ENCODE measurements at places on chromosomes 4 and X.

DNA sequence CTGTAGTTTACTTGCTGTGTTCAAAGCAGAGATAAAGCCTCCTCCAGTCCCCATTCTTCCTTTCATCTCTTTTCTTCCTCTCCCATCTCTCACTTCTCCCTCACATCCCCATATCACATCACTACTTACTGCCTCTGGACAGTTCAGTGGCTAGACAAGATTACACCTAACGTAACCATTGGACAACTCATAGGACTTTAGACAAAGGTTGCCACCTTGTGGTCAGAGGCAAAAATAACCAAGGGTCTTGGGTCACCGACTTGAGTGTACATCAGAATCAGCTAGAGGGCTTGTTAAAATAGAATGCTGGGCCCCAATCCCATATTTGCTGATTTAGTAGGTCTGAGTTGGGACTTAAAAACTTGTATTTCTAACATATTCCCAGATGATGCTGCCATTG lies 109.3 kb upstream of the DGKK start:
- DNase-seq: peak; percentile 16

DNA sequence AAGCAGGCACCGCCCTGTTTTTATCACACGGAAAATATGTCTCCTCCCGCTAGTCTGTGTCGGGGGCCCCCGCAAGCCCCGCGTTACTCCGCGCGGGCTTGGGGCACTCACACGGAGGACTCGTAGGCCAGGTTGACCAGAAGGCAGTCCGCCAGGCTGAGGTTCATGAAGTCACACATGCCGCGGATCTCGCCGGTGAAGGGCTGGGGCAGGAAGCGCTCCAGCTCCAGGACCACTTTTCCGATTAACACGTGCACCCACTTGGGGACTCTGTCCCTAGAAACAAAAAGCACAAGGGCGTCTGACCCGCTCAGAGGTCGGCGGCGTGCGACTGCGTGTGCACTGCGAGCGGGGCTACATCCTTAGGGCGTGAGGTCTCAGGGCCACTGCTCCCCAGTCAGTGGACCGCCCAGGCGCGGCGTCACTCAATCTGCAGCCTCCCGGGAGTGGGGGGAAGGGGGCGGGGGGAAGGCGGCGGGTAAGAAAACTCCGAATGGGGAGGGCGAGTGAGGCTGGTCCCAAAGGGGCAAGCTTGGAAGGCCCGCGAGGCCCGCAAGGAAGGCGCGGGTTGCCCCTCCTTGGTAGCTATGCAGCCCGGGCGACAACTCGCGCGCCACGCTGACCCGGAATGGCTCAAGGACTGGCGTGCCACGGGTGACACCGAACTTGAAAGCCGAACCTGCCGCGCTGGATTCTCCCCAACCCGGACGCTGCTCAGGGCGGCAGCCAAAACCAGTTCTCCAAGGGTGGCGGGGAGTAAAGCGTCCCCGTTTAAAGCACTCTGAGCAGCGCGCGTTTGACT lies 722 bp downstream of the NAAA start:
- peak; percentile 75 for DNase-seq

- DNase-seq: no peak
These were observed 57.4 kb downstream of the CNGA2 start for GRCh38 chrX:151791961-151792360.

DNA sequence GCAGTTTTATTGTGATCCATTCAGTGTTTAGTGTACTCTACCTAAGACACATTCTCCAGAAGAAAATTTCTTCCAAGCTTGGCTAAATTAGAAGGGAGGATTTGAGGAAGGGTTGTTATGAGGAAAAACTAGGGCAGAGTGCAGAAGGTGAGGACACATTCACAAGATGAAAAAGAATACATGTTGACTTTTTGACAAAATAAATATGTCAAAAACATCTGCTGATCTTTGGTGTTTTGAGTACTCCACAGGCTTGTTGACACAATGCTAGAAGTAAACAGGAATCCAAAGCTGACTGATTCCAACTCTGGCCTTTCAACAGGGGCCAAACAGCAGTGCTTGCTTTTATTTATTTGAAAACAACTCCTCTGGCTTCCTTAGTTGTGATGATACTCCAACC lies 125.8 kb upstream of the SLC7A11 start:
- no peak for DNase-seq

DNA sequence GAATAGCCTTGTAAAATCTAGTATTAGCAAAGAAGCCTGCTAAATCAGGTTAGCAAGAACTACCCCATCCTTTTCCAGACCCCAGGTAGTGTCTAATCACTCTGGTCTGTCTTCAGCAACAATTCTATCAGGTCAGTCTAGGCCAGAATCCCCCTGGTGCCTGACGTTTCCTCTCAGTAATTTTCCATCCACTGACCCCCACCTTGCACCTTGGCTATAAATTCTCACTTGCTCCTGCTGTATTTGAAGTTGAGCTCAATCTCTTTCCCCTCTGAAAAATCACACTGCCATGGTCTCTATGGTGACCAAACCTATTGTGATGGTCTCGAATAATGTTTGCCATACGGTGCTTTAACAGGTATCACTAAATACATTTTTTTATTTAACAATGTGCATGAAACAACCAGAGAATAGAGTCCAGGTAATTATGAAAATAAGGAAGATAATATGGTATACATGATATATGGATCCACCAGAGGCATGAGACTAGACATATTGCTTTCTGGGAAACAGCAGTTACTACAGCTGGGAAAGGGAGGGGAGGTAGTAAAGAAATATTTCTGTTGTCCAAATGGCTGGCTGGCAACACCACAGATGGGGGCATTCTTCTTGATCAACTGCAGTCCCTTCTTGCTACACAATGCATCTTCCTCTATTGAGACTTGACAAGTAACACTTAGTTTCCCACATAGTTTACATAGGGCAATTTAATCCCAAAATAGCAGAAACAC lies 33.8 kb downstream of the CXCL1 start:
- no peak for DNase-seq

- no peak for DNase-seq
These were observed 600 bp upstream of the HEPH start for GRCh38 chrX:66163447-66163846.

- no peak for DNase-seq
These were observed 93.1 kb downstream of the SLC16A2 start for GRCh38 chrX:74514384-74514783.

DNA sequence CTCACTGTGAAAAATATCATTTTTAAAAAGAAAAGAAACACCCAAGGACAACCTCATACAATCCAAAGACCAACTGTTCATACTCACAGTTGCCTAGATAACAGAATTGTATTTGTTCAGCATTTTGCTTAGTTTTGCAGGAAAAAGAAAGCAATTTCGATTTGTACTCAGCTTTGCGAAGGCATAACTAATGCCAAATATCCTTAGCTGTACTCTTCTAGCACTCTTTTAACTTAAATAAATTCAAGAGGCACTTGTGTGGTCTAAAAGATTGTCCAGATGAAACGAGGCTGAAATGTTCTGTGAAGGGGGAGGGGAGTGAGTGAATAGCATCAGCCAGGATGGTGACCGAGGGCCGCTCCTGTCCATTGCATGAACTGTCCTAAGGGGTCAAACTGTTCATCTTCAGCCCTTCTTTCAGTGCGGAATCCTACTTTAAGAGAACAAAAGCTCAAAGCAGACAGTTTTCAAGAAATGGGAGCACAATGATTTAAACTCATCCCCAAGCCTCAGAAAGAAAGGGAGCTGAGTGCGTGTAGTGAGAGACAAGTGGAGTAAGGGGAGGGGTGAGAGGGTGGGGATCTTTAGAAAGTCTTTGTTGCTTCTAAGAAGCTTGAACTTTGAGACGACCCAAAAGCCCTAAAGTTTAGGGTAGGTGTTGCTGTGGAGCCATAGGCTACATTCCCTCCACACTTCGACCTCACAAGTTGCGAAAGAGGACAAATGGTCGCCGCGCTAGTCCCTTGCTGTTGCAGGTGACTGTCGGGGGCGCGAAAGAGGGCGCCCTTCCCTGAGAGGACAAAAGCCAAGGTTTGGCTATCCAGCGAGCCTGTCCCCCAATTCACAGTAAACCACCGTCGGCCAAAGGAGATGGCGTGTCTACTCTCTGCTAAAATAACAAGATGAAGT lies 4.0 kb upstream of the NEUROG2 start:
- no peak for DNase-seq

- DNase-seq: no peak
These were observed 106.8 kb upstream of the RAI2 start for GRCh38 chrX:17967888-17968287.

DNA sequence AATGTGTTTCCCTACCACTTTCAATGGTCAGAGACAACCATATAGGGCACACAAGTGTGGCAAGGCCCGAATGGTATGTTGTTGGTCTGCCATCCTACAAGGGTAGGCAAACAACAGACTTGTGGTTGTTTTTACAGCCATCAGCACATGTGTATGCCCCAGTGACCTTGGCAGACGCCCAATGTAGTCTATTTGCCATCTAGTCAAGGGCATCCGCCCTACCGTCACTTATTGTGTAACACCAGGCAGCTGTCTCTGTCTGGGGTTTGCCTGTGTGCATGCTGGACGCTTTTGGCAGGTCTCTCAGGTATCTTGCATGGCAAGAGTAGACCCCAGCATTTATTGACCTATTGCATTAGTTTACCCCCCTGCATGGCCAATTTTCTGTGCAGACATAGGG lies 1145.5 kb upstream of the POU3F4 start:
- DNase-seq: no peak

DNA sequence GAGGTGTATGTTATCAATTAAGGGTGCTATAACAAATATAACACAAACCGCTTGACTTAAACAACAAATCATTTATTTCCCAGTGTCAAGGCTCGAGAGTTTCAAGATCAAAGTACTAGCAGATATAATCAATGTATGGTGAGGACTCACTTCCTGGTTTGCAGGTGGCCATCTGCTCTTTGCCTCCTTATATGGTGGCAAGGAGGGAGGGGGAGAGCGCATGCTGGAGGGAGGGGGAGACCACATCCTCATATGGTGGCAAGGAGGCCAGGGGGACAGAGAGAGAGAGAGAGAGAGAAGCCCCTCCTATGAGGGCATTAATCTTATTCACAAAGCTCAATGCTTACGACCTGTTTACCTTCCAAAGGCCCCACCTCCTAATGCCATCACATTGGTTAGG lies 372.3 kb upstream of the SPOCK3 start:
- no peak for DNase-seq

GRCh38 chrX:15116900-15117299 lies 153.0 kb downstream of the ASB9 start:
- DNase-seq: no peak

- no peak for DNase-seq
These were observed 3.3 kb upstream of the MAGEA8 start for GRCh38 chrX:149877636-149878035.

DNA sequence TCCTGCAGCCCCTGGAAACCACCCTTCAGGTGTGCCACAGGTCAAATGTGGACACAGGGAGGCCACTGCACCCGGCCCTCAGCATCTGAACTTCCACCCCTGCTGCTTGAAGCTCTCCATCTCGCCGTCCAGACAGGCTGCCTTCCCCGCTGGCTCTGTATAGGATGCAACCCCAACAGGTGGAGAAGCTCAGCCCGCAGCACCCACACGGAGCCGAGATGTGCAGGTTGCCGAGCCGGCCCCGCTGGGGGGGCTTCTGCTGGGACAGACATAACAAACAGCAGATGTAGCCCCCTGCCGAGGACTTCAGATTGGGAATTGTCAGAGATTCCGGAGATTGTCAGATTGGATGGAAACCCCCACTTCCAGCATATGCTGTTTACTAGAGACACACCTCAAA lies 20.5 kb downstream of the TMEM187 start:
- DNase-seq: no peak

GRCh38 chr4:38036548-38036947 lies 76.3 kb downstream of the PTTG2 start:
- no peak for DNase-seq

GRCh38 chr4:69583543-69583942 lies 55.9 kb downstream of the UGT2A2 start:
- DNase-seq: no peak

DNA sequence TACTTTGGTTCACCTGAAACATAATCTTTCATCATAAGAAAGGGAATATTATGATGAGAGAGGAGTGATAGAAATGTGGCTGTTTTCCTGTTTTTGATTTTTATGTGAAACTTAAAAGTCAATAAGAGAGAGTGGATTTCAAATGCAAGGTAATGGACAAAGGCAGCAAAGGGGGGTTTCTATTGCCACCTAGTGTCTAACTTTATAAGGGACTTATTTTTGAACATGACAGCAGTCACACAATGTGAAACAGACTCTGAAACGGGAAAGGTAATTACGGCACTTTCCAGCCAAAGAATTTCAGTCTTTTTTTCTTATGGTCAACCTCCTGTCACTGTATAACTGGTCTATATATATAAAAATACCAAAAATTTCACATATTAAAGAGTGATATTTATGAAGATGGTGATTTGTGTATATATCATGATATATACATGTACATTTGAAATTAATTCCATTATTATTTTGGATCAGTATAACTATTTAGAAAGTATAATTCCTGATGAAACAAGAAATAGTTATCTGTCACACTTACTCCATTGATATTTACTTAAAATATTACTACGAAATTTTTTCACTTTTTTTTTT lies 127.1 kb downstream of the FBXO8 start:
- no peak for DNase-seq

DNA sequence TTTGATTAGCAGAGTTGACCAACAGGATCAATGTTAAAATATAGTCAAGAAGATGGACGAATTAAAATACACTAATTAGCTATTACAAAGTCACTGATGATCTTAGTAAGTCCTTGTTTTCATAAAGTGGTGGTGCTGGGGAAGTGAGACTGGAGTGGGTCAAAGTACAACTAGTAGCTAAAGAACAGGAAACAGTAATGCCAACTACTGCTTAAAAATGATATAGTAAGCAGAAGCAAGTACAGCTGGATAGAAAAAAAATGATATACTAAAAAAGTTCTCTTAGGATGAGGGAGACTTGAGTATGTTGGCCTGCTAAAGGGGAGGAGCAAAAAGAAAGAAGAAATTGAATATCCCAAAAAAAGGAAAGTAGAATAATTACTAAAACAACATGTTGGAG lies 580.8 kb upstream of the FTHL17 start:
- no peak for DNase-seq

- no peak for DNase-seq
These were observed 203.5 kb upstream of the RPL34 start for GRCh38 chr4:108416831-108417230.

GRCh38 chr4:138510053-138510452 lies 267.9 kb upstream of the SLC7A11 start:
- DNase-seq: no peak

GRCh38 chr4:183698909-183699308 lies 39.8 kb downstream of the TRAPPC11 start:
- DNase-seq: no peak

GRCh38 chrX:22648281-22648680 lies 351.5 kb upstream of the DDX53 start:
- no peak for DNase-seq

- peak; percentile 19 for DNase-seq
These were observed 71.2 kb downstream of the SLC10A7 start for GRCh38 chr4:146450524-146450923.

GRCh38 chr4:24640366-24640765 lies 56.0 kb upstream of the DHX15 start:
- no peak for DNase-seq

GRCh38 chr4:54664400-54664799 lies 6.6 kb downstream of the KIT start:
- DNase-seq: no peak

DNA sequence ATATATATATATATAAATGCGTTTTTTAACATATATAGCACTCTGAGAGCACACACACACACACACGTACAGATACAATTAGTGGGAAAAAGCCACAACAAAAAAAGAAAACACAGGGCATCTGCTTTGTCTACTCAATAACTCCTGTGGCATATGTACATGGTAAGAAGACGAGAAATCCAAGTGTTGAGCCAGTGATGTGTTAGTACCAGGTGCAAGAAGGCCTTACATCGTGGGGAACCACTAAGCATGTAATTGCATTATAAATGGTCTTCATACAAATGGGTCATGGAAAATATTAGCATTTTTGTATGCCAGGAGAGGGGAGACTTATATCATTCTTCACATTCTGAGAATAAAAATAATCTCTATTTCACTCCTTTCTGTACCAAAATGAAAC lies 62.7 kb upstream of the FAM47B start:
- no peak for DNase-seq
